ENCODE measurements at places on chromosomes 1 and 21.

DNA sequence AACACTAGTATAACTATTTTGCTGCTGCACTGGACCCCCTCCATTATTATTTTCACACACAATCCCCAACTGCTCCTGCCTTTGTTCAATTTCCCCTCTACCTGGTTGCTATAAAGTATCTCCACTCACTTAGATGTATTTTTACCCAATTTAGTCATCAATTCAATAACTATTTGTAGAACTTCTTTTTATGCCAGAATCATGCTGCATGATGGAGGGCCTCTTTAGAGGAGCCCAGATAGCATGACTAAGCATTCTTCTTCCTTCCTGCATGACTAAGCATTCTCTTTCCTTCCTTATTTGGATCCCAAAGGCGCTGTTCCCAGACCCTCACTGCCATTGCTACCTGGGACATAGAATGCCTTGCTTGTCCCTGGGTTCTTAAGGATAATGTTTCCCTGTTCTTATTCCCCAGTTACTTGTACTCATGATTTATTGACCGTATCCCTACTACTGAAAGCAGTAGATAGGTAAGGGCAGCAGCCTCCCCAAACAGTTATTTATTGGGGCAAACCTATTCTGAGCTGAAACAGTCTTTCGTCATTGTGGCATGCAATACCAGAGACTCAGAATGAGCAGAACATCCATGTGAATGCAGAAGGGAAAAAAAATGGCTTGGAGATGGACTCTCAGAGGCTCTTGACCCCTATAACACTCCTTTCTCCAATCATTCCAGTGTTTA is 89.3 kb upstream of the AKT3 start:
- DNase-seq: no peak

- DNase-seq: no peak
These were observed 16.8 kb downstream of the PPP1R12B start for GRCh38 chr1:202365092-202365815.

DNA sequence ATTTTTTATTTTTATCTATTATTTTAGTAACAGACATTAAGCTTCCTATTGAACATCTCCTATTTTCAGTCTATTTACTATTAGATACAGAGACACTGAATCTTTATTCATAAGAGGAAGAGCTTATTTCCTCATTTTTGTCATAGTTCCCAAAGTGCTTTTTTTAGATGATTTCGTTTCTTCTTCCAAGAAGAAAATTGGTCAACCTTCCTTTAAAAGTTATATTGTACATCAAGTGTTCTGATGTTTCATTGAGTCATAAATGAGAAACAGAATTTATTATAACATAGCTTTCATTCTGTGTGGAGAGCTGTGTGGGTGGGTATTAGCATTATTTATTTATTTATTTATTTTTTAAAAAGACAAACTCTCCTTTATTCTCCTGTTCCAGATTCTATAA is 50.6 kb upstream of the BACH1 start:
- no peak for DNase-seq

DNA sequence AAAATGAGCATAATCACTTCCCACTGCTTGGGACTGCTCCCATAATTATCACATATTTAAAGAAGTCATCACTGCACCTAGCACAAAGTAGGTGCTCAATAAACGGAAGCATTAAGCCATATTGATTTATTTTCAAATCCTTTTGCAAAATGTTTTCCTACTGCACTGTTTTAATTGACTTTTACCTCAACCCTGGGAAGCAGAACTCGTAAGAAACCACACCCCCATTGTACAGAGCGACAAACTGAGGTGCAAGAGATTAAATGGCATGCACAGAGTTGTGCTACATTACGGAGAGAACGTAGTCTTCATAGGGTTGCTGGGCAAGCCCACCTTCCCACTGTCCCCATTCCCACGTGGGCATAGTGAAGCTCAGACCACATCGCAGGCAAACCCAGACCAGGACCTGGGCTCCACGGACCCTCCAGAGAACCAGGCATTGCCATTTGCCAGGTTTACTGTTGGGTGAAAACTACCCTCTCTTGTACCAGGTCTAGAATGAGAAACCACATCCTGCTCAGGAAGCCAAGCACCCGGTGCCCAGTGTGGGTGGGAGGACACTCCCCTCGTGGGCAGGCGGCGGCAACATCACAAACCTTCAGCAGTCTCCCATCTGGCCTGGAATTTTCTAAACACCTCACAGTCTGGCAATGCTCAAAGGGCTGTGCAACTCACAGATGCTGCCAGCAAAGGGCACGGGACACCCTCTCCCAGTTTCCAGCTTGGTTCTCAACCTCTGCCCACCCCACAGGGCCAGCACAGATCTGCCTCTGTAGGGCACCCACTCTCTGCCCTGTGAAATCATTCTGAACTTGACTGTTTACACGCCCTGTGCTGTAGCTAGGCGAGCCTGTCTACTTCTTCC is 8.2 kb downstream of the IFFO2 start:
- DNase-seq: no peak

- no peak for DNase-seq
These were observed 43.1 kb downstream of the PKN2 start for GRCh38 chr1:88727205-88727604.

DNA sequence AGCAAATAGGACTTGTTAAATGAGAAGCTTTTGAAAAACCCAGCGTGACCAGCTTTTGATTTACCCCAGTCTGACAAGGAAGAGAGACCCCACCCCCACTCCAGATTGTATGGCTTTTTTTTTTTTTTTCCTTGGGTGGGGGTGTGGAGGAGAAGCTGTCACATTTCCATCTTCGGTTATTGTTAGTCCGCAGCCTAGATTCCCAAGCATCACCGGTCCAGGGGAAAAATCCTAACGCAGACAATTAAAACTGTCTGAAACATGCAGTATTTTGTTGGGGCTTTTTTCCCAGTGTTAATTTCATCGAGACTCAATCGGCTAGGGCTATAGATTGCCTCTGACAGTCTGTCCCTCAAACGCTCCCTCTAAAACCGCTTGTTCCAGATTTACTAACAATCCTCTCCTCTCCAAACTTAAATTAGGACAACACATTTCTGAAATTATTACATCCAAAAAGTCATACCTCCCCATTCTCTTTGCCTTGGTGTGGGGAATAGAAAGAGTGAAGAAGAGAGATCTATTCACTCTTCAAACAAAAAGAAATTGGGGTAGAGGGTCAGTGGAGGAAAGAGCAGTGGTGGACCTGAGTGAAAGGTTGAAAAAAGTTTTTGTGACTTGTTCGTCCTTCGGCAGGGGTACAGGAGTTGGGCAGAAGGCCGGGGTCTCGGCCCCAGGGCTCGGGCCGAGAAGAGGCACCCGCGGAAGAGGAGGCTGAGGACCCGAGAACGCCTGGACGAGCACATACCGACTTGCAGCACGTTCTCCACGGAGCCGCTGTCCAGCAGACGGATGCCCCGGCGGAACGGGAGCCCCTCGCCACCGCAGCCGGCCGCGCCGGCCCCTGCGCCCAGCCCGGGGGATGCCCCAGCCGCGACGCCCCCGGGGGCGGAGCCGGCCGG is 1.1 kb downstream of the ZSWIM5 start:
- DNase-seq: peak; percentile 20

- no peak for DNase-seq
These were observed 7.8 kb upstream of the CD46 start for GRCh38 chr1:207744000-207744534.

All from stimulated activated CD4-positive, alpha-beta T cell treated with anti-CD3 and anti-CD28 coated beads, Interleukin-12 subunit alpha, Interleukin-12 subunit beta, amount 100 ng/mL, for 48 hours (primary cell).